ENCODE measurements at places on chromosomes 16 and 17.

DNA sequence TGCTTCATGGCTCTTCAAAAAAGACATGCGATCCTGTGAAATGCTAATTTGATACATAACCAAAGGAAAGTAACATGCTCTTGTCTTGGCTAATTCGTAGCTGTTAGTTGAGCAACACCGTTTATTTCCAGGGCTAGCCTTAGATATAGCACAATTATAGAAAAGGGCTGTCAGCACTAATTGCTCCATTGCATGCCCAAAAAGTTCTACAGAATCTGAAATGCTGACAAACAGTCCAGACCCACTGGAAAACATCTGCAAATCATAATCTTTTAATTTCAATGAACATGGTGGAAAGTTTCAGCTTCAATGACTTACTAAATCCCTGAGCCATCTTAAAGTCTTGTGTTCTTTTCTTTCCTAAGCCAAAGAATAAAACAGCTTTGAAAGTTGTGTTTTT lies 42.9 kb upstream of the NUDT7 start:
- no peak for DNase-seq

GRCh38 chr16:66801320-66802105 lies at the start of gene TERB1:
TERB1 (minus strand) TSS chr16:66801584; CDS start chr16:66796798, 4,786 bp downstream.
- DNase-seq: no peak

DNA sequence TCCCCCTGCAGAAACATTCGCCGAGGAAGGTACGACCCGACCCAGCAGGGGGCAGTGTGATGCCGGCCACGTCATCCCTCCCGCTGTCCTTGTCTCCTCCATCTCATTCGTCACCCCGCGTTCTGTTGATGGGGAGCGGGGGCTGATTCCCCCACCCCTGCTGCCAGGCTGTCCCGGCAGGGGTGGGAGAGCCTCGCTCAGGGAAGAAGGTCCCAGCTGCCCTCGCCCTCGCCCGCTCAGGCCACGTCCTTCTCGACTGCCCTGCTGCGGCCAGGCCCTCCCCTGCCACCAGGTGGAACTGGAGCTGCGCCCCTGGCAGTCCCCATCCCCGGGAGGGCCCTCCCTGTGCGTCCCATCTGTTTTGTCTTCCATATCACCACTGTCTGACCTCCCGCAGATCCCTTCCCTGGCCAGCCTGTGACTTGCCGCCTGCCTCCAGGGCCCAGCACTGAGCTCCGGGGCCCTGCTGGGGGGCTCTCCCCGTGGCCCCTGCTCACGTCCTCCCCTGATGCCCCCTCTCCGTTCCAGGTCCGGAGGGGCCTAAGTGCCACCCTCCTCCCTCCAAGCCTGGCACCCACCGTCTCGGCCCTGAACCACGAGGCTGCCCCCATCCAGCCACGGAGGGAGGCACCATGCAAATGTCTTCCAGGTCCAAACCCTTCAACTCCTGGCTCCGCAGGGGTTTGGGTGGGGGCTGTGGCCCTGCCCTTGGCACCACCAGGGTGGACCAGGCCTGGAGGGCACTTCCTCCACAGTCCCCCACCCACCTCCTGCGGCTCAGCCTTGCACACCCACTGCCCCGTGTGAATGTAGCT lies 20.6 kb downstream of the ADAM11 start:
- peak; percentile 83 for DNase-seq

- no peak for DNase-seq
These were observed 9.5 kb downstream of the SLC9A5 start for GRCh38 chr16:67258161-67258835.

DNA sequence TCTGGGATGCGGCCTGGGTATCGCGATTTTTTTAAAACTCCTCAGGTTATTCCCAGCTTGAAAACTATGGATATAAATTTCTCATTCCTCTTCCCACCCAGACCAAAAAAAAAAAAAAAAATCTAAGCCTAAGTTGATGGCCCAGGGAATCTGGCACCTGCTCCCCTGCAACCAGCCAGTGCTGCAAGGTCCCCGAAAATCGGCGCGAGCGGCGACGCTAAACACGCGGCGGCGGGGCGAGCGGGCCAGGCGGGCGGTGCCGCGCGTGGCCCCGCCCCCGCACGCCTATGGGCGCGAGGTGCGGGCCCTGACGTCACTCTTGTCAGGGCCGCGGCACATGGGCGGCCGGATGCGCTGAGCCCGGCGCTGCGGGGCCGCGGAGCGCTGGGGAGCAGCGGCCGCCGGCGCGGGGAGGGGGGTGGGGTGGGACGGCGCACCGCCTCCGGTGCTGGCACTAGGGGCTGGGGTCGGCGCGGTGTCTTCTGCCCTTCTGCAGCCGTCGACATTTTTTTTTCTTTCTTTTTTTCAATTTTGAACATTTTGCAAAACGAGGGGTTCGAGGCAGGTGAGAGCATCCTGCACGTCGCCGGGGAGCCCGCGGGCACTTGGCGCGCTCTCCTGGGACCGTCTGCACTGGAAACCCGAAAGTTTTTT lies at the start of gene HLF:
TSS of gene HLF (plus strand) at position 316 of the 654 bp plus-strand sequence. CDS start 525 bp downstream, outside the sequence.
- peak; percentile 73 for DNase-seq

DNA sequence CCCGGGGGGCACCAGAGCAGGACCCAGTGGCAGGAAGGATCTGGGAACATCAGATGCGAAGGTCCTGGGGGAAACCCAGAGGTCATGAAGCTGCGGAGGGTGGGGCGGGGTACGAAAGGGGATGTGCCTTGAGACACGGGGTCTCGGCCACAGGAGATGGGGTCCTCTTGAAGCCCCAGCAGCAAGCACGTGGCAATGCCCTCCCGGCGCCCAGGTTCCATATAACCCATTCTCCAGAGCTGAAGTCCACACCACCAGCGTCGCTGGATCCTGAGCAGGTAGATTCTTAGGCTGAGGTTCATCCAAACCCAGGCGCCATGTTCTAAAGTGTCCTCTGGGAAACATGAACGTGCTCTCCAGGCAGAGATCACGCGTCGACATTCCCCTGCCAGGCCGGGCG lies 20.9 kb downstream of the PIEZO1 start:
- DNase-seq: no peak

- no peak for DNase-seq
These were observed 66.6 kb upstream of the TMEM97 start for GRCh38 chr17:28252436-28252835.

DNA sequence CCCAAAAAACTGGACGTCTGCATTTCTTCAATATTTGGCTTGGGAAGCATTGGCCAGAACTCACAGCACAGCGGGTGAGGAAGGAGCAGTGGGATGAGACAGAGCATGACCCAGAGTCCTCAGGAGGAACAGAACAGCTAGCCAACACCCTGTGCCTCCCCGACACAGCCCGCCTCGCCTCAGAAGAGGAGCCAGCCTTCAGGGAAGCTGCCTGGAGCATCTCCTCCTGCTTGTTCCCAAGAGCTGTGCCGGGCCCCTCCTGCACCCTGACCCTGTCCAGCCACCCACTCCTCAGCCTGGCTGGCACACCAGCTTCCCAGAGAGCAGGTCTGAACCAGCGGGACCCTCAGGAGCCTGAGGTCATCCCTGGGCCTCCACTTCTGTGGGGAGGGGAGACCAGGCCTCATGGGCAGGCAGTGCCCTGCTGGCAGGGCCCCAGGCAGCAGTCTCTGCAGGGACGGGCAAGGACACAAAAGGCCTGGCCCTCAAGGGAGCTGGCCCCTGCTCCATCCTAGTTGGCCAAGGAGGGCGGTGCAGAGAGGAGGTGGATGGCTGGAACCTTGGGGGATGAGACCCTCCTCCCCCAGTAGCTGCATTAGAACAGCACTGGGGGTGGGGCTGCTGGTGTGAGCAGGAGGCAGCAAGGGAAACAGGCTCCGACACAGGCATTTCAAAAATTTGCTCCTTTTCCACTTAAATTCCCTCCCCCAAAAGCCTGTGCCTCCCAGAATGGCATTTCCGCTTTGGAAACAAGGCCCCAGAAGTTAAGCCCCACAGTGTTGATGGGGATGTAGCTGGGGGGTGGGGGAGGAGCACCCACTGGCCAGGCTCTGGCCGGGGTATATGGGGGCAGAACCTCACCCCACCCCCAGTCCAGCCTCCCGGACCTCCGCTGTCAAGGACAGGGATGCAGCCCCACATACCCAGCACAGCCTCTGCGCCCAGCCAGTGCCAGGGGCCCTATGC lies 1.8 kb upstream of the BCAR1 start:
- DNase-seq: peak; percentile 34

GRCh38 chr17:72400863-72401262 lies 280.0 kb downstream of the SOX9 start:
- no peak for DNase-seq

- no peak for DNase-seq
These were observed 14.4 kb downstream of the DEF8 start for GRCh38 chr16:89962754-89963498.

DNA sequence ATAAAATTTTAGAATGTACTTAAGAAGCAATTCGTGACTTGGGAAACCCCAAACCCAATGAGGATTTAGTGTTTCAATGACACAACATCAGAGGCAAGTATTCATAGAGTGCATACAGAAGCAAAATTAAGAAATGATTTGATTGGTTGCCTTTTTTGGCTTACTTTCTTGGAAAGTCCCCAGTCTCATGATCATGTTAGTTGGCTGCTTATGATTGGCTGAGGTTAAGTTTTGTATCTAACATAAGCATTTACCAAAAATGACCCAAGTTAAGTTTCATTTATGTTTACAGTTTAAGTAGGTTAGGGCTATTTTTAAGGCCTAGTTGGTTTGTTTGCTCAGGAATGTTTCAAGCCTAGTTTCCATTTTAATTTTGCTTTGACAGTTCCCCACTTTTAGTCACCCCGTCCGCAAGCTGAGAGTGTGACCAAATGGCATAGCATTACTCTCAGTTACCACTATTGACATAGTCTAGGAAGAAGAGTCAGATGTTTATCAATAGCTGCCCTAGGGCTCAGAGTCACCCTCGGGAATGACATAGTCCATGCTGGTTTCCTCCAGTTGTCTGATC lies 36.2 kb downstream of the DGKE start:
- DNase-seq: no peak

GRCh38 chr17:73998653-73999645 lies 204.5 kb upstream of the RPL38 start:
- peak; percentile 35 for DNase-seq

- no peak for DNase-seq
These were observed 35.2 kb downstream of the ANKRD11 start for GRCh38 chr16:89455178-89455577.

DNA sequence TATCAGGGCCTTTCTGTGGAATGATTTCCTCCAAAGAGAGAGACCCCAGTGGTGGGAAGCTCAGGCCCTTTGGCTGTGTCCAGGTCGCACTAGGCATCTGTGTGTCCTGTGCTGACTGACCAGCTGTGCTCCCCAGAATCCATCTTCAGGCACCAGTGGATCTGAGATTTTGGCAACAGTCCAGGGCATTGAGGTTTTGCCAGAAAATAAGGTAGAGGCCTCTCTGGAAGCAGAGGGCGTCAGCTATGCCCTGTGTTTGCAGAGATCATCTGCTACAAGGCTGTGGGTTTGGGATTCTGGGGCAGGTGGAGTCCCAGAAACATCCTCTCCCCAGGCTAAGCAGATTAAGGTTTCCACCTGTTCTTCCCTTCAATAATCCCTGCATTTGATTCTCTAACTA lies 57.5 kb upstream of the TOB1 start:
- no peak for DNase-seq

Measured in left lung (tissue), 14 donors.